Thymus (tissue), 14 donors: ENCODE measurements at places on chromosomes 6 and 20. TPM values are rescaled to one million over a fixed set of nuclear protein-coding genes. Genes with fewer than 3 reads are reported as not detected.

GRCh38 chr6:13413466-13413862 is 73.9 kb downstream of the GFOD1 start:
- H3K27me3 ChIP-seq = no peaks in the 10 kb centered on the region
- H3K36me3 ChIP-seq = no peaks in the 10 kb centered on the region
- no peak overlapping the region for H3K4me3 ChIP-seq
- H3K4me1 ChIP-seq = no peaks in the 10 kb centered on the region
- DNase-seq = no peak

- DNase-seq = no peak
- no peaks in the 10 kb centered on the region for H3K27me3 ChIP-seq
- H3K4me1 ChIP-seq = no peaks in the 10 kb centered on the region
Observed at GRCh38 chr6:132310921-132311320, 90.4 kb downstream of the MOXD1 start.

- no peaks in the 10 kb centered on the region for H3K4me1 ChIP-seq
- no peaks in the 10 kb centered on the region for H3K36me3 ChIP-seq
- no peaks in the 10 kb centered on the region for H3K27me3 ChIP-seq
- no peak for DNase-seq
- H3K27ac ChIP-seq = no peak overlapping the region
Observed at GRCh38 chr6:22706651-22707050, 137.3 kb downstream of the HDGFL1 start.

- DNase-seq = no peak
- H3K36me3 ChIP-seq = no peaks in the 10 kb centered on the region
- H3K27me3 ChIP-seq = no peaks in the 10 kb centered on the region
- no peak overlapping the region for H3K4me3 ChIP-seq
- peaks cover 16% of the 10 kb centered on the region for H3K4me1 ChIP-seq
Observed at GRCh38 chr6:22361576-22361975, 64.7 kb upstream of the PRL start.

- H3K4me1 ChIP-seq = peaks cover 22% of the 10 kb centered on the region
- H3K4me3 ChIP-seq = peak overlapping the region; percentile 76
- DNase-seq = peak; percentile 74
- H3K27ac ChIP-seq = peak overlapping the region; percentile 90
- H3K36me3 ChIP-seq = no peaks in the 10 kb centered on the region
Observed at GRCh38 chr6:167350731-167351655, 26.1 kb downstream of the TTLL2 start.

The AVP gene
- 0.33 TPM for total RNA-seq

The WFDC12 gene
- 1.0 TPM for total RNA-seq

The NKAPL gene
- 0.52 TPM for total RNA-seq
